ENCODE measurements at places on chromosomes 1 and 21.

- DNase-seq = no peak
These were observed 31.3 kb upstream of the GUCA2A start for GRCh38 chr1:42195841-42196240.

- DNase-seq = no peak
These were observed 54.0 kb downstream of the COLGALT2 start for GRCh38 chr1:183983371-183984105.

DNA sequence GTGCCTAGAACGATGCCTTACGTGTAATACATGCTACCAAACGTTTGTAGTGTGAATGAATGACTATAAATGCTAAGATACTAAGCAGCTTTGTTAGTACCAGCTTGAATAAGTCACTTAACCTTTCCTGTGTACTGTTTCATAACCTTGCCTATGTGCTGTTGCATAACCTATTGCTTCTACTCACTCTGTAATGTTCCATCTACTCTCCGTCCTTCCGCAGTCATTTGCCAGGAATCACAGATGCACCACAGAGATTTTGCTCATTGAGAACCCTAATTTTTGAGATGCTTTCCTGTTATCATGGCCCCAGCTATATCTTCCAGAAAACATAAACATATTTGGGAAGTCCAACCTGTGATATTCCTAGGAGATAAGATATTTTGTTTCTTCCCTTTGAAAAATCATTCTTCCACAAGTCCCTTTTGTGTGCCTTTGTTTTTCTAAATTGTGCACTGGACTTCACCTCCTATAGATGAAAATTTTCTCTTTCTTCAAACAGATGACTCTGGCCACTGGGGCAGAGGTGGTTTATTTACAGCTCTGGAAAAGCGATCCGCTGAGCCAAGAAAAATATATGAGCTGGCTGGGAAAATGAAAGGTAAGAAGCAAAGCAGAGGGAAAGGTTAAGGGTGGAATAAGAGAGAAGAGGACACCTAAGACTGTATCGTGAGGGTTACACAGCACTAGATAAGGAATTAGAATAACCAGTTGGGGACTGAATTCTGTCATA is 44.8 kb downstream of the CHD1L start:
- no peak for DNase-seq

DNA sequence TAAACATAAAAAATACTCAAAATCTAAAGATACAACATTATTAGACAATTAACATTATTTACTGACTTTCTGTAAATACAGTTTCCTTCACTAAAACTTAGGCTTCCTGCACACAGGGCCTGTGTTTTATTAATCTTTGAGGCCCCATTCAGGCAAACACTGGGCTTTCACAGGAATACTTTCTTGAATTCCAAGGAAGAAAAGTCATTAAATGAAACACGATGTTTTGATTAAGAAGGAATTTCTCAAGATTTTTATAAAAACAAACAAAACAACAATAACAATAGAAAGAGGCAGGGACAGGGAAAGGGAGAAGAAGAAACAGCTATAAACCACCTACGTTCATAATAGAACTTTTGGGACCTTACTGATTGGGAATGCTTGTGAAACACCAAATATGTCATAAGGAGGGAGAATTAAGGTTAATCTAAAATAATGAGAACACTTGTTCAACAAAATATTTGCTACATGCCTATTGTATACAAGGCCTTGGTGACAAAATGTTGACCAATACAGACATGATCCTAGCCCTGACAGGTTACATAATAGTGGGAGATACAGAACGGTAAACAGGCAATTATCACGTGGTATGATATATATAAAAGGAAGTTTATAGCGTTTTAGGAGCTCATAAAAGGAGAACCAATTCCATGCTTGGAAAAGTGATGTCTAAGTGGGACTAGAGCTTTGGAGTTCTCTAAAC is 3.6 kb downstream of the DDAH1 start:
- DNase-seq = no peak

DNA sequence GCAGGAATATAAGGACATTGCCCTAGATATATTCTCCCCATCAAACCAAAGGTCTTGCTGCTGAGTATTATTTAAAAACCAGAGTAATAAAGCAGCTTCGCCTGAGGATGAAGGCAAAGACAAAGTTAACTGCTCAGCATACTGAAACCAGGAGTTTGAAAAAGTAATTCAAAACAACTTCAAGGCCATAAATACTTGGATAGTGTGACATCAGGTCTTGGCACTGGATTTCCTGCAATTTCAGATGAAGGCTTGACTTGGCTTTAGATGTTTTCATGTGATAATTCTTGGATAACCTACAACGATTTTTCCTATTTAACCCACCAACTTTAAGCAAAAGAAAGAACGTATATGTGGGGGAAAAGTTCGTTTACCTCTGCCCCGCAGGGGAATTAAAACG is 10.6 kb downstream of the SOD1 start:
- no peak for DNase-seq

GRCh38 chr1:206686478-206687249 is 2.0 kb downstream of the MAPKAPK2 start:
- no peak for DNase-seq

GRCh38 chr1:16183765-16184556 is 28.1 kb upstream of the EPHA2 start:
- no peak for DNase-seq

DNA sequence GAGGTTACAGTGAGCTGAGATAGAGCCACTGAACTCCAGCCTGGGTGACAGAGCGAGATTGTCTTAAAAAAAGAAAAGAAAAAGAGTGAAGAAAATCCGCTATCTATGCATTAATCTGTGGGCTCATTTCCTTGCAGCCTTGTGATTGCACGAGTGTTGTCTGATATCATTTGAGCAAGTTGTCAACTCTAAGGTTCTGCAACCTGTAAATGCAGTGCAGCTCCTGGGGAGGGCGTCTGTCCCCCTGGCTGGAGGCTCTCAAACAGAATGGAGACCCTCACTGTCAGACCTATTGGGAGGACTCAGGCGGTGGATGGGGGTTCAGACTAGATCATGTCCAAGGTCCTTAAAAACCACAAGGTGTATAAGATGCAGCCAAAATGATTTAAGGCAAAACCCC is 6.2 kb downstream of the CORT start:
- no peak for DNase-seq

GRCh38 chr1:52911541-52911940 is 10.0 kb downstream of the ECHDC2 start:
- DNase-seq = no peak

- no peak for DNase-seq
These were observed 25.3 kb upstream of the SIPA1L2 start for GRCh38 chr1:232655028-232655745.

GRCh38 chr1:222905151-222905550 is 90.3 kb downstream of the DISP1 start:
- DNase-seq = no peak

- no peak for DNase-seq
These were observed 86.2 kb upstream of the GNG12 start for GRCh38 chr1:67919274-67920072.

DNA sequence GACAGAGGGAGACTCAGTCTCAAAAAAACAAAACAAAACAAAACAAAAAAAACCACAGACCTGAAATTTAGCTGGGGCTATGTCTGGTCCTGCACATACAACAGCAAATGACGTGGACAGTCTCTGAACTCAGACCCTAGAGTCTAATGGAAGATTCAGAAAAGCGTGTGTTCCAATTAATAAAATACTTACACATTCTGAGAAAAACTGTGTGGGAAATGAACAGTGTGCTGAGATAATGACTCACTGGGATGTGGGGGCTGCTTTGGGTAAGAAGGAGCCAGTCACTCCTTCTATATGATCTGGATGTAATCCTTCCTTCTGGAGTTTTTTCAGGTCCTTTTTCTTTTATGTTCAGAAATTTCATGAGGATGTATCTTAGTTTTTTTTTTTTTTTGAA is 29.4 kb downstream of the CLDN14 start:
- DNase-seq = no peak

DNA sequence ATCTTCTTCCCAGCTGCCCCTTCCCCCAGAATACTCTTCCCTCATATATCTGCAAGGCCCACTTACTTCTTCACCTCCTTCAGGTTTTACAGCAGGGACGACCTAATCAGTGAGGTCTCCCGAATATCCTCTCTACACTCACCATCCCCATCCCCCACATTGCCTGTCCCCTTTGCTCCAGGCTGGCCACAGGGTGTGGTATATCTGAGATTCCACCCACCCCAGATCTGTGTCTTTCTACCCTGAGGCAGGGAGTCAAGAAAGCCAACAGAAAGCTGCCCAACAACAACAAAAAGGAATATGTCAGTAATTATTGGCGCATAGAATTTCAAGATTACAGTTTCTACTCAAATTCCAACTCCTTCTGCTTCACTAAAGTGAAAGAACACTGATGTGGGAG is 30.0 kb upstream of the OPRD1 start:
- DNase-seq = no peak

DNA sequence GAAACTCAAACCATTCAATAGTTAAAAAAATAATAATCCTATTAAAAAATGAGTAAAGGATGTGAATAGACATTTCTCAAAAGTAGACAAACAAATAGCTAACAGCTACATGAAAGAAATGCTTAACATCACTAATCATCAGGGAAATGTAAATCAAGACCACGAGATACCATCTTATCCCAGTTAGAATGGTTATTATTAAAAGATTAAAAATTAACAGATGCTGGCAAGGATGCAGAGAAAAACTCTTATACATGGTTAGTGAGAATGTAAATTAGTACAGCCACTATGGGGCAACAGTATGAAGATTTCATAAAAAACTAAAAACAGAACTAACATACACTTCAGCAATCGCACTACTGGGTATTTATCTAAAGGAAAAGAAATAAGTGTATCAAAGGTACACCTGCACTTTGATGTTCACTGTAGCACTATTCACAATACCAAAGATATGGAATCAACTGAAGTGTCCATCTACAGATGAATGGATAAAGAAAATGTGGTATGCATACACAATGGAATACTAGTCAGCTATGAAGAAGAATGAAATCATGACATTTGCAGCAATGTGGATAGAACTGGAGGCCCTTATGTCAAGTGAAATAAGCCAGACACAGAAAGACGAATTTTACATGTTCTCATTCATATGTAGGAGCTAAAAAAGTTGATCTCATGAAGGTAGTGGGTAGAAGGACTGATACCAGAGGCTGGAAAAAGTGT is 117.9 kb downstream of the ACBD6 start:
- no peak for DNase-seq

DNA sequence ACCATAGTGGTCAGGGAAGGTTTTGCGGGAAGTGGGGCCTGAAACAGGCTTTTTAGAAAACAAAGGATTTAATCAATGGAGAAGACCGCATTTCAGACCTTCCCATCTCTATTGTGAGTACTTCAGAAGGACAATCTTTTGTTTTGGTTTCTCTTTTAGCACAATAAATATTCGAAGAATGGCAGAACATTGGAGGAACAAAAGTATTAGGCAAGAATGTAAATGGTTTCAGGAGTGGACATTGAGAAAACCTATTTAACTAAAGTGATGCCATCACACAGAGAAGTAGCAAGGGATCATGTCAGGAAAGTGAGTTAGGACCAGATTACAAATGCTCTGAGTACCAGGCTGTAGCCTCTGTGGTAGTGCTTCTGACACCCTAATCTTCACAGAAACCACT is 26.8 kb upstream of the UBE2U start:
- DNase-seq = no peak

All from NCI-H2107 (cell line).